Fibroblast of skin of left quadriceps (primary cell): ENCODE measurements at places on chromosomes 4 and X.

DNA sequence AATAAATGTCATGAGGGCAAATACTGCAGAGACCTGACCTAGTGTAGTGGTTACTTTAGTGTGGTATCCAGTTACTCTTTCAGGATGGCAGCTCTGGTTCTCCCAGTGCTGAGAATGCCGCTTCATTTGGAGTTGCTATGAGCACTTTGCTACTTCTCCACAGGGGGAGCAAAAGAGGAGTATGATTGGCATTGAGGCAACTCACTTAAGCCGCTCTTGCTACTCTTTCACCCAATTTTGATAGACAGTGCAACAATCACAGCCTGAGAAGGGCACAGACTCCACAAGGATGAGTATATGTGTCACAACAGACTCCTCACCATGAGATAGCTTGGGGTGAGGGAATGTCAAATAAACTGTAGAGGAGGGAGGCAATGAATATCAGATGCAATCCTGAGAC lies 81.2 kb downstream of the NPY1R start:
- DNase-seq, result no peak

GRCh38 chr4:101708293-101709039 lies 82.1 kb upstream of the BANK1 start:
- no peak for DNase-seq

DNA sequence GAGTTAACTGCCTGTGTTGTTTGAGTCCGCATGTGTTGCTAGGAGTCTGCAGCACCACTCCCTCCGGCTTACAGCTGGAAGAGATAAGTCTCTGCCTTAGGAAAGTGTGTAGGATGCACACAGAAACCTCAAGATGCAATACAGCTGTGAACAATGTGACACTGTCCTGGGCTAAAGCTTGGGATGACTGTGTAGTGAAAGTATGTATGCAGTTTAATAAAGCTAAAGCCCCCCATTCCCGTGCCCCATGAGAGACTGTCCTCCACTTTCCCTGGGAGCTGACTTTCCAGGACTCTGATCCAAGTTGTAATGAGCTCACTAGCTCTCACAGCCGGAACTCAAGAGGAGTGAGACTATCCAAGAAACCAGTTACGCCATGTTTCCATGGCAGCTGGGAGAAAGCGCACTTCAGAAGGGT lies 156.6 kb upstream of the FTHL17 start:
- peak; percentile 76 for DNase-seq

- DNase-seq, result no peak
Measured at GRCh38 chr4:1338752-1339414, 8.1 kb upstream of the UVSSA start.

DNA sequence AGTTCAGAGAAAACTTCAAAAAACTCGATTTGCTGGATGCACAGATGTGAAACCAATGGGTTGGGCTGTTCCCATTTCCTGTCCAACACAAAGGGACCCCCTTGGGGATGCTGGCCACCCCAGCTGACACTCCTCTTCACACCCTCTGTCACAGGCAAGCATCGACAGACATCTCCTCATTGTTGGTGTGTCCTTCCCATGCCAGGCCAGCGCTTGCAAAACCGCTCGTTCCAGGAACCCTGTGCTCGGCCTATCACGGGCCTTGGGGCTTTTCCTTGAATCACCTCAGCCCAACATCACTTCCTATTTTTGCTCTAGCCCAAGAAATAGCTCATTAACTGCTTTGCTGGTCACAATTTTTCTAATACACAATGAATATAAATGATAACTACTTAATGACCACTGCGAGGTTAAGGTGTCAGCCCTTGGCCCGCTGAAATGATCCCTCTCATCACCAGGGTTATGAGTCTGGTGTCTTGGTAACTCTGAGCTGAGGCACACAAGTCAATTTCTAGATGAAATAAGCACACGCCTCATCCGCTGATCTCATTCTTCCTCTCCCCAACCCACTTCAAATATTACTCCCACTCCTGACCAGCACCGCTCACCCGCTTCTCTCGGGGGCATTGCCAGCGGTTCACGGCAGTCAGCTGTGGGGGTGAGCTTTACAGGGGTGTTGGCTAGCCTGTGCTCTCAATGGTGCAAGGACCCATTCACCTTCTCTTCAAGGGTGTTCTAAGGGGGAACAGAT lies 32.3 kb downstream of the BCOR start:
- DNase-seq, result no peak

- DNase-seq, result no peak
Measured at GRCh38 chr4:153450544-153450917, 15.6 kb upstream of the TMEM131L start.

DNA sequence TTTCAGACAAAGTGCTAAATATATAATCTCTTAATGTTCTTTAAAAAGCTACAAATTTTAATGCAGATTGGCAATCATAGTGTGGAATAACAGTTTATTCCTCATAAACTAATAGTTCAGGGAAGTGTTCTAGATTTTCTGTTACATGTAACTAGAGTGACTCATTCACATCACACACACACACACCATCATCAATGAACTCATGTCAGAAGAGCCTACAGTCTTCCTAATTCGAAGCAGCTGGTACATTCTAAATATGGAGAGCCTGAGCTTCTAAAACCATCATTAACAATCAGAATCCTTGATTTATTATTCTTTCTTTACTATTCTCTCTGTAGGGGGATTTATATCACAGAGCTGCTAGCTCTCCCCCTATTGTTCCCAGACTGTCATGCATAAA lies 49.6 kb downstream of the DKK2 start:
- DNase-seq, result peak; percentile 72

DNA sequence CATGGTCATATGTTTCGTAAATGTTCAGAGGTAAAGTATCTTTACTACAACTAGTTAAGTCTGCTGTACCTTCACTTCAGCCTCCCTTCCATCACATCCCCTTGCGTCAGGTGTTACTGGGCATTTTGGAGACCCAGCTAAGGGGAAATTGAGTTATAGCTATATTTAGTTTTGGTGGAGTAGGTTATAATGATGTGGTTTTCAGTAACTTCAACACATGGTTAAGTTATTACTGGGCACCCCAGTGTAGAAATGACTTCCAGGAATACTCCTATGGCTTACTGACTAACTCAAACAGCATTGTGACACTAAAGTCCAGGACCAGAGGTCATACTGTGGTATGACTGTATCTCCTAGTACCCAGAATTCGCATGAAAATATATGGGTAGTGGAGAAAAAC lies 23.4 kb upstream of the ACSL1 start:
- no peak for DNase-seq

- no peak for DNase-seq
Measured at GRCh38 chr4:123398853-123399626, 2.4 kb downstream of the SPRY1 start.

- DNase-seq, result no peak
Measured at GRCh38 chrX:67587946-67588624, 44.3 kb downstream of the AR start.

- no peak for DNase-seq
Measured at GRCh38 chrX:105845631-105846030, 23.3 kb downstream of the NRK start.

DNA sequence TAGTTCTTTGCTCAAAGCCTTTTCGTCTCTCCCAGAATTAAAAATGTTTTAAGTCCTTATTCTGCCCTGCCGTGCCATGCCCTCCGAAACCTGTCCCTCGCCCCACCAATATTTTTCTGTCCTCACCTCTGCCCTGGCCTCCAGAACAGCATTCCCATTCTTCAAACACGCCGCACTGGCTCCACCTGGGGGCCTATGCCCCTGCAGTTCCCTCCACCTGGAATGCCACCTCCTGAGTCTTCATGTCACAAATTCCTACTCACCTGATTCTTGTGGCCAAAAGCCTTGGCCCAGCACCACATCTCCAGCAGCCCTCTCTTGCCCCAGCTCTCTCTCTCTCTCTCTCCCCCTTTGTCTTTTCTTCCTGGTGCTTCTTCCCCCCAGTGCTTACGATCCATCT lies 91.6 kb downstream of the APBB2 start:
- no peak for DNase-seq

- no peak for DNase-seq
Measured at GRCh38 chr4:8392591-8393190, 47.8 kb downstream of the ACOX3 start.

DNA sequence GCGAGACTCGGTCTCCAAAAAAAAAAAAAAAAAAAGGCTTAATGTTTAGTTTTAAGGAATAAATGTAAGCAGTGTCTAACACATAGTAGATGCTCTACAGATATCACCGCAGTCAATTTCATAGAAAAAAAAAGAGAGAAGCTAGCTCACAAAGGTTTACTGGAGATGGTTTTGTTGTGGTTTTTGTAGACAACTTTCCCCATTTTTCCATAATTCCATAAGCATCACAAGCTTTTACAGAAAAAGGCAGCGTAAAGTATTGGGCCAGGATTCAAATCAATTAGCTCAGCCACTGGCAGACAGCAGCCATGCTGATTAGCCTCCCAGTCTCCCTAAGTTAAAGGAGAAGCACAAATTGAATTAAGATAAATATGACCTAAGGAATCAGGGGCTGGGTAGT lies 1.5 kb downstream of the GRSF1 start:
- no peak for DNase-seq

- DNase-seq, result no peak
Measured at GRCh38 chr4:76729980-76730379, 168.0 kb downstream of the SOWAHB start.

- no peak for DNase-seq
Measured at GRCh38 chr4:1365271-1366178, 18.5 kb downstream of the UVSSA start.

DNA sequence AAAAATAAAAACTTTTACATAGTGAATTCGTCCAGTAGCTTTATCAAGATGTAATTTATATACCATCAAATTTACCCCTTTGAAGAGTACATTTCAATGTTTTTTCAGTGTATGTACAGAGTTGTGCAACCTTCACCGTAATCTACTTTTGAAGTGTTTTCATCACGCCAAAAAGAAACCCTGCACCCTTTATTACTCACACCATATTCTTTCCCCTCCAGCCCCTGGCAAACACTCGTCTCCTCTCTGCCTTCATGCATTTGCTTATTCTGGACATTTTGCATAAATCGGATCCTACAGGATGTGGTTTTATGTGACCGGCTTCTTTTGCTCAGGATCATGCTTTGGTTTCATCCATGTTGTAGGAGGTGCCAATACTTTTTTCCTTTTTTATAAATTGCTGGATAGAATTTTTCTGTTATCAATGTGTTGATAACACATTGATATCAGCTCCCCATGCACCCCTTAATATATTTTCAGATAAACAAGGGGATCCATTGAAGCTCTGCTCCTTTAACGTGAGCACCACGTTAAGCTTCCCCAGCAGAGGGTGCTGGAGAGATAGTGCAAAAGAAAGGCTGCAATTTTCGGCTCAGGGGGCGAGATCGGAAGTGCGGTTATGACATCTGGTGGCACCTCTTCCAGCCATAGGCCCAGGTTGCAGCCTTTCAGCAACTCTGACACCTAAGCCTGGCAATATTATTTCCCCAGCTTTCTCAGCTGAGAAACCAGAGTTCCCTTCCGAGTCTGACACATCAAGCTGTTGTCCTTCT lies 100.1 kb upstream of the VCX3B start:
- DNase-seq, result no peak

GRCh38 chrX:153688071-153688470 lies 345 bp downstream of the SLC6A8 start:
- DNase-seq, result no peak

DNA sequence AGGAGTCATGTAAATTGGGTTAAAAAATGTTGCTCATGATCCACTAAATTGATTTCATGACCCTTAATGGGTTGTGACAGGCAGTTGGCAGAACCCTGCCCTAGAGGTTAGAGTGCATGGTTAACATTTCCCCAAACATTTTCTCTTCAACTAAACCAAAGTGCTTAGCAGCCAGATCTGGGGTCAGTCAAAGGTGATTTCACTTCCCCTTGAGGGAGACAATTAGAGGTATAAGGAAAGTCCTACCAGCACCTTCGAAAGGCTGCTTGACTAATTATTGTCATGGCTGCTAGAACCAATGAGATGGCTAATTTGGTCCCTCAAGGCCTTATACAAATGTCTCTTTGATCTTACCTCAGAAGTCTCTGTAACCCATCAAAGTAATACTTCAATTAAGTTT lies 30.9 kb upstream of the INTS6L start:
- no peak for DNase-seq

- DNase-seq, result no peak
Measured at GRCh38 chrX:14554131-14554715, 24.9 kb downstream of the GLRA2 start.

- DNase-seq, result no peak
Measured at GRCh38 chr4:48110452-48110978, 23.5 kb downstream of the TXK start.

DNA sequence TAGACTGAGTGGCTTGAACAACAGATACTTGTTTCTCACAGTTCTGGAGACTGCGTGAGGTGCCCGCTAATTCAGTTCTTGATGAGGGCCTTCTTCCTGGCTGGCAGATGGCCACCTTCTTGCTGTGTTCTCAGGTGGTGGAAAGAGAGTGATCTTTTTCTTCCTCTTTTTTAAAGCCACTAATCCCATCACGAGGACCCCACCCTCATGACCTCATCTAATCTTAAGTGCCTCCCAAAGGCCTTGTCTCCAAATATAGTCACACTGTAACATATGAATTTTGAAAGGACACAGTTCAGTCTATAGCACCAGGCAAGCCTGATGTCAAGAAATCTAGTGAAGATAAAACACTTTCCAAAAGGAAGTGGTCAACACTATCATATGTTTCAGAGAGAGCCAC lies 12.4 kb downstream of the VAMP7 start:
- DNase-seq, result no peak

DNA sequence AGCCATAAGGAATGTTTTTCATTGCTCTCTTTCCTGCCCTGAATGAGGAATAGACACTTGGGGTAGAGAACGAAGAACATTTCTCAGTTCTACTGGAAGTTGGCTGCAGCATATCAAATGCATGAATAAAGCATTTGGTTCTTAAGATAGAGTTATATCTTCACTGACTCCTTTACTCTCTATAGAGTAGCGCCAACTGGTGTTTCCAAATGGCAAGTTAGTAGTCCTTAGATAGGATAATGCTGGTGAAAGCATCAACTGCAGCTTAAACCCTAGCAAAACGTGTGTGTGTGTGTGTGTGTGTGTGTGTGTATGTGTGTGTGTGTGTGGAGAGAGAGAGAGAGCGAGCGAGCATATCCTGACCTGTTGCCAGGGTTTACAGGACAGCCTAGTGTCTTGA lies 62.2 kb upstream of the FRMPD4 start:
- no peak for DNase-seq

DNA sequence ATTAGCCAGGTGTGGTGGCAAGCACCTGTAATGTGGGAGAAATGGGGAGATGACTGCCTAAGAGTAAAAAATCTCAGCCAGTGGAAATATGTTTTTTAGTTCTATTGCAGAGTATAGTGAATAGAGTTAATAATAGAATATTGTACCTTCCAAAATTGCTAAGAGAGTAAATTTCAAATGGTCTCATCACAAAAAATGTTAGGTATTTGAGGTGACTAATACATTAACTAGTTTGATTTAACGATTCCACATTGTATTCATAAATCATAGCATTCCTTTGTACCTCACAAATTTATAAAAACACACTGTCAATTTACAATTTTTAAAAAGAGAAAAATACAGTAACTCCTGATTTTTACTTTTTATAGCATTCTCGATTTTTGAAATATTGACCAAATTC lies 681.5 kb upstream of the EPHA5 start:
- no peak for DNase-seq

GRCh38 chr4:11189756-11190155 lies 238.9 kb downstream of the HS3ST1 start:
- DNase-seq, result no peak

- no peak for DNase-seq
Measured at GRCh38 chrX:10615931-10616774, 4.2 kb downstream of the MID1 start.
